GM12878 (cell line): ENCODE measurements at places on chromosomes 16 and 17. TPM values are rescaled to one million over a fixed set of nuclear protein-coding genes. Genes with fewer than 3 reads are reported as not detected.

The GJD3 gene
- total RNA-seq, result not detected in 2 replicates

The TBC1D3I gene
- total RNA-seq, result 0.41 TPM in 1 of 2 replicates, not detected in the other

The USB1 gene
- 50.2 and 50.8 TPM in 2 replicates for total RNA-seq

The STAT5B gene
- 66.6 and 69.6 TPM in 2 replicates for total RNA-seq

The RPRML gene
- total RNA-seq, result not detected in 2 replicates

The KRT36 gene
- total RNA-seq, result not detected in 2 replicates

DNA sequence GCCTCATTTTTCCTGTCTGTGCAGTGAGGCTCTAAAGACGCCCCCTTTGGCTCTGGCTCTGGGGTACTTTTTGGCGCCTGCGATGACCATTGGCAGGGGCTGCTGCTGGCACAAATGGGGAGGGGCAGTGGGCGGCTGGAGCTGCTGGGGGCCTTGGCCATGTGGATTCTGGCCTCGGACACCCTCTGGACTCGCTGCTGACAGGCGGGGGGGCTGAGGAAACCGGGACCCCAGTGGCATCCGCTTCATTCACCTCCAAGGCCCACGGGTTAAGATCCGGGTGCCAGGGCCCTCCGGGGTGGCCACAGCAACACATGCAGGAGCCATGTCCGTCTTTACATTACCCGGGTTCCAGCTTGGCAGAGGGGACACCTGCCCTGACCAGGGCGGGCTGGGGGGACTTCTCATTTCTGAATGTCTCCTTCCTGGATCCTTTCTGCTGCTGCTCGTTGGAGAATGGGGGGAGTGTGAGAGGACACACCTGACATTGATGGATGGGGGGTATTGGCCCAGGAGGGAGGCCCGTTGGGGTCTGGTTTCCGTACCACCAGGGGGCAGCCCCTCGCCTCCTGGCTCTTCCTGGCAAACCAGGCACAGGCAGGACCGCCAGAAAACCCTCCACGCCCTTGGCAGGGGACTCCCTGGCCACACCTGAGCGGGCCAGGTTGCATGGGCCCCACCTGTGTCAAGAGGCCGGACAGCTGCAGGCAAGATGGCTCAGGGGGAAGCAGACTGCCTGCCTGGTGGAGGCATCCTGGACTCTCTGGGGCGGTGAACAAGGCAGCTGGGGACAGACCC lies 21.8 kb downstream of the GSE1 start:
- no peaks in the 10 kb centered on the region for H3K27me3 ChIP-seq
- no peaks in the 10 kb centered on the region for H3K4me1 ChIP-seq
- H3K36me3 ChIP-seq, result 0 out of 2 replicates have a peak, but pooled peaks cover 4% of the 10 kb centered on the region
- no peak overlapping the region for H3K27ac ChIP-seq
- H3K4me3 ChIP-seq, result no peak overlapping the region
- DNase-seq, result no peak

- H3K4me3 ChIP-seq, result no peak overlapping the region
- DNase-seq, result no peak
- H3K27me3 ChIP-seq, result no peaks in the 10 kb centered on the region
- H3K4me1 ChIP-seq, result peaks cover 29% of the 10 kb centered on the region
Observed at GRCh38 chr17:28466521-28467048, 6.9 kb upstream of the SLC13A2 start.

DNA sequence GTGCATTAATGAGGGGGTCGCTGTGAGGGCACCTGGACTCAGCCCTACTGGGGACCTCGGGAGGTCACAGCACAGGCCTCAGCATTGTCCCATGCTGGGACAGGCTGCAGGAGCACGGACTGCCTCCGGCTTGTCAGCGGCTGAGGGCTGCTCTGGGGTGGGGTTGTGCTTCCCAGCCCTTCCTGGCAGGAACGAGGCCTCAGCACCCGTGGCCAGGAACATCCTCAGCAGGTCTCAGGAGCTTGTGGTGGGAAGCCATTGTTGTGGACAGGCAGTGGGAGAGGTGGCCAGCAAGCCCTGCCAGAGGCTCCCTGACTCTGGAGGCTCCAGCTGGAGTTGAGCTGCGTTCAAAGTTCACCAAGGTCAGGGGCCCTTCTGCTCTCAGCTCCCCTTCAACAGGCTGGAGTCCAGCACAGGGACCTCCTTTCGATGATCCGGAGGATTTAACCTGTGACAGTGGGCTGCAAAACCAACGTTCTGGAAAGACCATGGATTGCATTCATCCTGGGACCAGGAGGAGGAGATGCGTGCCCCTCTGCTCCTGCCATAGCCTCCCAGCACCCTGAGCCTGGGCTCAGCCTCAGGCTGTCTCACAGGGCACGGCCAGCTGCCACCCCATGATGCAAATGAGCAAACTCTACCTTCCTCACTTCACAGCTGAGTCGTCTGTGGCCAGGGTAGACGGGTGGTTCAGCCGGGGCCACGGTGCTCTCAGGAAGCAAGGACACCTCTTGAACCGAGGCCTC lies 32.6 kb downstream of the FOXL1 start:
- H3K27me3 ChIP-seq, result peaks cover 1% of the 10 kb centered on the region
- H3K36me3 ChIP-seq, result no peaks in the 10 kb centered on the region
- H3K4me3 ChIP-seq, result no peak overlapping the region

- no peak for DNase-seq
- no peaks in the 10 kb centered on the region for H3K36me3 ChIP-seq
- no peaks in the 10 kb centered on the region for H3K4me1 ChIP-seq
- no peak overlapping the region for H3K4me3 ChIP-seq
- no peak overlapping the region for H3K27ac ChIP-seq
- H3K27me3 ChIP-seq, result no peaks in the 10 kb centered on the region
Observed at GRCh38 chr17:55286681-55287589, 22.2 kb downstream of the HLF start.

DNA sequence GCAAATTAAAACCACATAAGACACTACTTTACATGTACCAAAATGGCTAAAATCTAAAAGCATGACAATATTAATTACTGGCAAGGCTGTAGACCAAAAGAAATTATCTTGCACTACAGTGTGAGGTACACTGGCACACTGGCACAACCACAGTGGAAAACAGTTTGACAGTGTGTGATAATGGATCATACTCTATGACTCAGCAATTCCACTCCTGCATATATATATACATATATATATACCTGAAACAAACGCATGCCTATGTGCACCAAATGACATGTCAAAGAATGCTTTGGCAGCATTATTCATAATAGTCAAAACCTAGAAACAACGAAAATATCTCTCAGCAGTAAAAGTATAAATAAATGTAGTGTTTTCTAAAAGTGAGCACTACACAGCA lies 4.6 kb upstream of the DYNLRB2 start:
- DNase-seq, result no peak
- no peak overlapping the region for H3K4me3 ChIP-seq
- H3K4me1 ChIP-seq, result no peaks in the 10 kb centered on the region
- H3K27ac ChIP-seq, result no peak overlapping the region
- H3K36me3 ChIP-seq, result no peaks in the 10 kb centered on the region

GRCh38 chr17:36123431-36123830 lies 19.8 kb downstream of the CCL4 start:
- no peaks in the 10 kb centered on the region for H3K27me3 ChIP-seq
- no peaks in the 10 kb centered on the region for H3K36me3 ChIP-seq
- H3K4me3 ChIP-seq, result no peak overlapping the region
- DNase-seq, result no peak

DNA sequence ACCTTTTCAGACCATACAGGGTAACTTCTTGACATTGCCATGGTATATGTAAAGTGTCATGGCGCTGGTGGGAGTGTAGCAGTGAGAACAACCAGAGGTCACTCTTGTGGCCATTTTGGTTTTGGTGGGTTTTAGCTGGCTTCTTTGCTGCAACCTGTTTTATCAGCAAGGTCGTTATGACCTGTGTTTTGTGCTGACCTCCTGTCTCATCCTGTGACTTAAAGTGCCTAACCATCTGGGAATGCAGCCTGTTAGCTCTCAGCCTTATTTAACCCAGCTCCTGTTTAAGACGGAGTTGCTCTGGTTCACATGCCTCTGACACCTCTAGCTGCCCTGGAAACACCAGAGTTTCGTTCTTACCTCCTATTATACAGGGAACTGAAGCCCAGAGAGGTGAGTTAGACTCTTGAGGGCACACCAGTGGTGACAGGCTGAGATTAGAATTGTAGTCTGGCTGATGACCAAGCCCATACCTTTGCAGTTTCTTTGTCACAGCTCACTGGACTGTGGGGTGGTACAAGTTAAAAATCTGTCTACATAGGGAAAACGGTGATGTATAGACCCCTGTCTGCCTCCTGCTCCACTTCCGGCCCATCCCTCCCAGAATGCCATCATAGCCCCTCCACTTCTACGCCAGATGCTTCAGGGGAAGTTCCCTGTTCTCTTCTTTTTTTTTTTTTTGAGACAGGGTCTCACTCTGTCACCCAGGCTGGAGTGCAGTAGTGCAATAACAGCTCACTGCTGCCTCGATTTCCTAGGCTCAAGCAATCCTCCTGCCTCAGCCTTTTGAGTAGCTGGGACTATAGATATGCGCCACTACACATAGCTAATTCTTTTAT lies 21.0 kb downstream of the KSR1 start:
- H3K27me3 ChIP-seq, result no peaks in the 10 kb centered on the region
- H3K36me3 ChIP-seq, result peaks cover 9% of the 10 kb centered on the region; the same call in 1 of the 2 replicates
- H3K27ac ChIP-seq, result peak overlapping the region; percentile 29
- peak overlapping the region; percentile 0; the same call in 1 of the 2 replicates for H3K4me3 ChIP-seq
- DNase-seq, result peak; percentile 82

DNA sequence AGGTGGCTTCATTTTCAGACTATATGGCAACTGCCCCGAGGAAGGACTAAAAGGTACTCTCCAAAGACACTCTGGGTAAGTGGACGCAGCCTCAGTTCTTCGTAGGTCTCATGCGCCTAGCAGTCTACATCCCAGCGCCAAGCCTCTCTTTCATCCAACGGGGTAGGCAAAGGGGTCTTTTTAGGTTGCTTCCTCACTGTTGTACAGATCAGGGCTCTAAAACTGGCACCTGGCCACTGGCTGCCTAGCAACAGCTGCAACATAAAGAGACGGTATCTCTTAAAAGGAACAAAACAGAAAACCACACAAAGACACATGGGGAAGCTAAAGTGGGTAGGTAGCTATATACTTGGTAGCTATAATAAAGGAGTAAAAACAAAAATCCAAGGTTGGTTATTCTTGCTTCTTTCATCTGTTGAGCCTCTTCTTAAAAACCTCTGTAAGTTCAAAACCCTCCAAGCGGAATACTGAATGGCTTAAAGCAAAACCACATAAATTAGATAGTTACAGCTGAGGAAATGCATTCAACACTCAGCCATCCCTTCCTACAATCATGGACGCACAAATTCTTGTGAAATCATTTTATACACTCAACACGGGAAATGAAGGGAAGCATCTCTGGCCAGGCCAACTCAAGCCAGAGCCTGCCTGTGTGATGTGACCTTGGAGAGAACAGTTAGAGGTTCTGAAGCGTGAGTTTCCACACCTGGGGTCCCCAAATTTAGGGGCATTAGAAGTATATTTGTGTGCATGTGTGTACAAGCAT lies 22.7 kb downstream of the CYTH1 start:
- DNase-seq, result no peak
- H3K27ac ChIP-seq, result peak overlapping the region; percentile 74
- peak overlapping the region; percentile 57; the same call in 1 of the 2 replicates for H3K4me3 ChIP-seq
- H3K4me1 ChIP-seq, result peaks cover 43% of the 10 kb centered on the region
- no peaks in the 10 kb centered on the region for H3K27me3 ChIP-seq

DNA sequence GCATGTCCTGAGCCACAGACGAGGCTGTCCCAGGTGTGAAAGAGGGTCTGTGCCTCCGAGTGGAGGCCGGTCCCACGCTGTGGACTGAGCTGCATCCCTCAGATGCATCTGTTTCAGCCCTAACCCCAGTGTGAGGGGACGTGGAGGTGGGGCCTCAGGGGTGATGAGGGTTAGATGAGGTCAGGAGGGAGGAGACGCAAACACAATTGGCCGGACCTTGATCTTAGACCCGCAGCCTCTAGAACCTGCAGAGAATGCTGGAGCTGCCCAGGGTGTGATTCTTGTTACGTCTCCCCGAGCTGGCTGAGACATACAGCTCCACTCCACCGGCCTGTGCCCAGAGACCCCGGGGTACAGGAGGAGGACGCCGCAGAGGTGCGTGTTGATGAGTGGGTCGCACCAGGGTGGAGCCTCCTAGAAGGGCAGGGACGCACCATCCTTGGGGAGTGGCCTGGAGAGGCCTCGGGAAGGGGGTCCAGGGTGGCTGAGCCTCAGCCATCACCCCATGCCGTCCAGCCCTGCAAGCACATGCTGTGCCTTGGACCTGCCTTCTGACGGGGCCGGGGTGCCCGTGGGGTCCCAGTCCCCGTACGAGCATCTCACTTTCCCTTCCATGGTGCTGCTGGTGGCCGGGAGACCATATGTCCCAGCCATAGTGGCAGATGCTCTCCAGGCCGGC lies 16.6 kb upstream of the C1QTNF8 start:
- DNase-seq, result no peak
- no peak overlapping the region for H3K27ac ChIP-seq
- H3K27me3 ChIP-seq, result no peaks in the 10 kb centered on the region
- no peaks in the 10 kb centered on the region for H3K36me3 ChIP-seq

DNA sequence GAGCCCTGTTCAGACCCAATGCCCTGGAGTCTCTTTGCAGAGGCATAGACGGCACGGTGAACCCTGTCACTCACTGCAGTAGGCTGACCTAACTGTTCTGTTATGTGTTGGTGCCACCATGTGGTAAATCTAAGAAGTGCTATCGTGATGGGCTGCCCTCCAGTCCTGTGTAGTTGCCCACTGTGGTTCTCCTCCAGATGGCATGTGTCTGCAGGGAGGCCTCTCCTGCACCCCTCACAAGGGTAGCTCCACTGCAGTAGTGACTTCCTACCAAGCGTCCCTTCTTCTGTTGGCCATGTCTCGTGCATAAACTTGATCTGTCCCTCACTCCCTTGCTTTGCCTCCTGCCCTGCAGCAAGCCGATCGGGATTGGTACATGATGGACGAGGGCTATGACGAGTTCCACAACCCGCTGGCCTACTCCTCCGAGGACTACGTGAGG lies 5.8 kb downstream of the DHX38 start:
- no peak overlapping the region for H3K4me3 ChIP-seq
- H3K27me3 ChIP-seq, result no peaks in the 10 kb centered on the region
- peak; percentile 13 for DNase-seq
- H3K27ac ChIP-seq, result no peak overlapping the region

GRCh38 chr17:38899421-38899820 lies 26.0 kb upstream of the LASP1NB start:
- no peaks in the 10 kb centered on the region for H3K27me3 ChIP-seq
- H3K4me1 ChIP-seq, result peaks cover 28% of the 10 kb centered on the region
- H3K4me3 ChIP-seq, result 0 out of 2 replicates have a peak overlapping the region, but pooled peaks have one; percentile 15
- peak overlapping the region; percentile 96 for H3K27ac ChIP-seq
- no peak for DNase-seq

- no peak for DNase-seq
- no peak overlapping the region for H3K27ac ChIP-seq
- H3K4me3 ChIP-seq, result no peak overlapping the region
- H3K27me3 ChIP-seq, result no peaks in the 10 kb centered on the region
- peaks cover 42% of the 10 kb centered on the region for H3K4me1 ChIP-seq
Observed at GRCh38 chr16:23868136-23868535, 32.4 kb downstream of the PRKCB start.

- no peak for DNase-seq
- H3K27ac ChIP-seq, result no peak overlapping the region
- H3K36me3 ChIP-seq, result peaks cover 16% of the 10 kb centered on the region; the same call in 1 of the 2 replicates
- H3K27me3 ChIP-seq, result no peaks in the 10 kb centered on the region
- no peaks in the 10 kb centered on the region for H3K4me1 ChIP-seq
- no peak overlapping the region for H3K4me3 ChIP-seq
Observed at GRCh38 chr17:20235747-20236146, 226.6 kb downstream of the SPECC1 start.
